Activated naive CD4-positive, alpha-beta T cell treated with anti-CD3 and anti-CD28 coated beads, Interleukin-2, amount 50 U/mL, for 16 hours (primary cell): ENCODE measurements at places on chromosomes 1 and 21.

- no peak for DNase-seq
Observed at GRCh38 chr1:185598332-185598731, 135.9 kb upstream of the HMCN1 start.

DNA sequence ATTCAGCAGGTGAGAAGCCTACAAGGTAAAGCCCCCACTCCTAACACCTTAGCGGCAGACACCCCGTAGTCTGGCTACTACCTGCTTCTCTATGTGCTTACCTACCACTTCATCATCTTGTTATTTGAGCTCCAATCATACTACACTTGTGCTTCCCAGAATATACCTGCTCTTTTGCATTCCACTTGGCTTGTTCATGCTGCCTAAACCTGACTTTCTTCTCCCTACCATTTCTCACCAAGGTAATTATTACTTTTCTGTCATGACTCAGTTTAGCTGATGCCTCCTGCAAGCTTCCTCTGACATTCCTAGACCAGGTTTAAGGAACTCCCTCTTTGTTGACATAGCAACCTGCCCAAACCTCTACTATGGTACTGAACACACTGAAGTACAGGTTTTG, 495.6 kb upstream of the C1orf87 start:
- no peak for DNase-seq

GRCh38 chr1:31607360-31607759, 10.1 kb upstream of the HCRTR1 start:
- DNase-seq = no peak

GRCh38 chr1:170194451-170194850, 48.7 kb downstream of the NTMT2 start:
- no peak for DNase-seq

- peak; percentile 17 for DNase-seq
Observed at GRCh38 chr1:183310753-183311479, 107.3 kb downstream of the NMNAT2 start.

DNA sequence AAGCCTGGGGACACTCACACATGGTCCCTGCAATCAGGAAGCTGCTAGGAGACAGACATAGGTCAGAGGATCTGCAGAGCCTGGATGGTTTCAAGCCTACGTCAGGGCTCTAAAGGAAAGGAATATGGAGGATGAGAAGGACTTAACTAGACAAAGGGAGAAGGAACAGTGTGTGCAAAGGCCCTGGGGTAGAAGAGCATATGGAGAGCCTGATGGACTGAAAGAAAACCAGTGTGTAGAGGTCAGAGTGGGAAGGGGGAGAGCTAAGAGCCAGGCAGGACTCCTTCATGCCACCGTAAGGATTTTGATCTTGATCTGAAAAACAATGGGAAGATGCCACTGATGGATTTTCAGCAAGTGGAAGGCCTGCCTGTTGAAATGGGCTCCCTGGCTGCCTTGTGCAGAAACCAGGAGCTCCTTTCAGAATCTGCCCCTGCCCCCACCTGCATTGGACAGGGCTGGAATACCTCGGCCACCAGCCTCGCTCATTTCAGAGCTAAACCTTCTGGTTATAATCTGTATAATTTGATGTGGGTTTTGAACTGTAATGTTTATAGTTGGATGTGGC, 8.6 kb downstream of the FHAD1 start:
- DNase-seq = no peak

DNA sequence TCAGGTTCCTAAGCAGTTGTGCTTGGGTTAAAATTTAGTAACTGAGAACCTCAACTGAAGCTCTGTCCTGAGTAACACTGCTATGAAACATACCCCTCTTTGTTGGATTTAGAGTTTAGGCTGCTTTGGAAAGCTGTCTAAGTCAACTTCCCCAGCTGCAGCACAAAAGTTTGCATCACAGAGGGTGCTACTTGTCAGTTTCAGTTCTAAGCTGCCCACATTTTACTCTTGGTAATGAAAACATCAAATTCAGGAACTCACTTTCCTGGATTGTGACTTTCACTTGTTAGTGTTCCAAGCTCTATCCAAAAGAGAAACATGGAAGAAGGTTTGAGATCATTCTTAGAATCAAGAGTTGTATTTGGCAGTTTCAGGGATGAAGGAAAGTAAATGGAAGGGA, 191.7 kb upstream of the NFIA start:
- DNase-seq = no peak
